ENCODE measurements at places on chromosomes 4 and X. TPM values are rescaled to one million over a fixed set of nuclear protein-coding genes. Genes with fewer than 3 reads are reported as not detected.

The GPR78 gene
- 23.1 TPM for total RNA-seq

The SPANXB1 gene
- not detected for total RNA-seq

The UBE2K gene
- 21.4 TPM for total RNA-seq

The ATG4A gene
- total RNA-seq = 5.4 TPM

The CTSO gene
- total RNA-seq = 14.5 TPM

The ZDHHC15 gene
- total RNA-seq = 3.4 TPM

The PWWP3B gene
- total RNA-seq = 2.5 TPM

The TGIF2LX gene
- total RNA-seq = not detected

The MSANTD1 gene
- total RNA-seq = 0.49 TPM

The GYPA gene
- not detected for total RNA-seq

DNA sequence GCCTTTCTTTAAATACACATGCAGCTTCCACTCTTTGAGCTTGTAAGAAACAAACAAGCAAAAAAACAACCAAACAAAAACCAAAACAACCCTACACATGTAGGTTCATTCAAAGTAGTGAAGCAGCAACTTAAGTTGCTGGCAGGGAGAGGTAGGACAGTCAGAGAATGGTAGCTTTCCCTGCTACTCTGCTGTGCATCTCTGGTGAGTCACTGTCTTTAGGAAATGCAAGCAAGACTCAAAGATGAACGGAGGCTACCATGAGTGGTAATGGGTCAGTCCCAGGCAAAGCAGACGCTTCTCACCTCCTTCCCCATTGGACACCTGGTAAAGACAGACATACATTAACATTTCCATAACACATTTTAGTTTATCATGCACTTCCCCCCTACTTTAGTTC, 43.2 kb downstream of the PGRMC2 start:
- DNase-seq = no peak

- no peak for DNase-seq
Observed at GRCh38 chr4:176587920-176588319, 204.8 kb downstream of the VEGFC start.

- no peak for DNase-seq
Observed at GRCh38 chrX:123773258-123773988, 40.6 kb upstream of the THOC2 start.

DNA sequence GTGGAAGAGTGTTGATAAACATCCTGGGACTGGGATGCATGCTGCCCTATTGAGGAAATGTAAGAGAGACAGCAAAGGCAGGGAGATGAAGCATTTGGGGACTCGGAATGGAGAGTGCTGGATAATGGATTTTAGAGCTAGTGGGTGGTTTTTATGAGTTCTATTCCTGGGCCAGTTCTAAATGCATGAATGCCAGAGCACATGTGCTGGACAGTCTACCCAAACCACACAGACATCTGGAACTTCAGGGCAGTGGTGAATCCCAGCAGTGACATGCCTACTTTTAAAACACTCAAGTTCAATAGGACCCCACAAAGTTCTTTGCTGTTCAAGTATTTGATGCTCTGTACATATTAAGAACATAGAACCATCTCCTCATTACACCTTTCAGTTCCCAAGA, 133.9 kb downstream of the CBR4 start:
- no peak for DNase-seq

GRCh38 chr4:112327965-112328733, 31.0 kb downstream of the ALPK1 start:
- DNase-seq = no peak

DNA sequence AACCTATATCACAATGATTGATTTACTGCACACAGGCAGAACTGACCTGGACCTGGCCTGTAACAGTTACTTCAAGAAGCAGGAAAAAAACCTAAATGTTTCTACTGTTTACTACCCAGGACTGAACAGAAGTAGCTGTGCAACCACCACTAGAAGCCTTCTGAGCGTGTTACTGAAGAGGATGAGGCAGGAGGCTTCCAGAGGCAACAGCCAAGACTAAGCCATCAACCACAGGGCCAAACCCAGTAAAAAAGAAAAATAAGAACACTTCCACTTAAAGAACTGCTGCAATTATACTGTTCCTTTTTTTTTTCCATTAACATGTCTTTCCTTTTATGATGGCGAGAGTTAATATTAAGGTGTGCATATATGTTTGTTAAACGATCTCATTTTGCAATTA, 29.4 kb upstream of the TTC29 start:
- no peak for DNase-seq

DNA sequence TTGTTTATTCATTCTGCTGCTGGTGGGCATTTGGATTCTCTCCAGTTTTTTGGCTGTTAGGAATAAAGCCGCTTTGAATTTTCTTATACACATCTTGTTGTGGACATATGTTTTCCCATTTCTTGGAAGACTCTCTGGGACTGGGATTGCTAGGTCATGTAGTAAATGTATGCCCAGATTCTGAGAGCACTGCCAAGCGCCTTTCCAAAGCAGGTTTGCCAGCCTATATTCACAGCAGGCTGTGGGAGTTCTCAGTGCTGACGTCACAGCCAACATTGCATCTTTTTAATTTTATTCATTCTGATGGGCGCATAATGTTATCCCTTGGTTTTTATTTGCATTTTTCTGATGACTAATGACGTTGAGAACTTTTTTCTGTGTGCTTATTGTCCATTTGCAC, 24.1 kb downstream of the TMEM271 start:
- no peak for DNase-seq

- no peak for DNase-seq
Observed at GRCh38 chr4:151808120-151808529, 47.3 kb upstream of the GATB start.

DNA sequence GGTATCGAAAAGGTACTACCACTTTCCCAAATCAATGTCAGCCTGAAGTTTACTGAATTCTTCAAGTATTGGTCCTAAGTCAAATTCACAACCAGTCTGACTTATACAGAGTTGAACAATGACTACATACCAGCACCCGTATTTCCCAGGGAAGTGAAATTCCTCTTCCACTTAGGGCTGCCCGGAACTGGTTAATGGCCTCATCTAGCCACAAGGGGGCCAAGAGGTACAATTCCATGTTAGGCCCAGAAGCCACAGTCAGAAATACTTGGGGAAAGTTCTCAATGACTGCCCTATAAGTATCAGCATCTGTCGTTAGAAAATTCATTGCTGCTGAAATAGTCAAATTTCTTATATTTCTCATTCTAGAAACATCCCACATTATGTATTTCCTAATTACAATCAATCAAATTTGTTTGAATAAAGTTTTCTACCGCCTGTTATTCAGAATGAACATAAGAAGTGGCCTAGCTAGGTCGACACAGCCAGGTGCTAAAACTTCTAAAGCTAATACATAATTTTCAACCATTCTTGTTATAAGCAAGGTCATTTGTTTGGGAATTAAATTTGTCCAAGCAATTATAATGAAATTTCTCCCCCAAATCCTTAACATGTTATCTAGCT, 5.6 kb upstream of the PCDH7 start:
- DNase-seq = no peak

- no peak for DNase-seq
Observed at GRCh38 chrX:43640482-43640881, 15.6 kb upstream of the MAOA start.

GRCh38 chr4:107988763-107989035, 990 bp upstream of the HADH start:
- no peak for DNase-seq

DNA sequence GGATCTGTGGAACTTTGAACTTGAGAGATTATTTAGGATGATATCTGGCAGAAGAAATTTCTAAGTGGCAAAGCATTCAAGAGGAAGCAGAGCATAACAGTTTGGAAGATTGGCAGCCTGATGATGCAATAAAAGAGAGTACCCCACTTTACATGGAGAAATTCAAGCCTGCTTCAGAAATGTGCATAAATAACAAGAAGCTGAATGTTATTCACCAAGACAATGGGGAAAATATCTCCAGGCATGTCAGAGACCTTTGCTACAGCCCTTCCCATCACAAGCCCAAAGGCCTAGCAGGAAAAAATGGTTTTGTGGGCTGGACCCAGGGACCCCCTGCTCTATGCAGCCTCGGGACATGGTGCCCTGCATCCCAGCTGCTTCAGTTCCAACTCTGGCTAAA, 420.8 kb downstream of the DTHD1 start:
- no peak for DNase-seq

- no peak for DNase-seq
Observed at GRCh38 chr4:26473893-26474292, 16.4 kb downstream of the CCKAR start.

- no peak for DNase-seq
Observed at GRCh38 chrX:69066021-69066757, 99.1 kb downstream of the PJA1 start.

GRCh38 chr4:165602621-165603020, 223.8 kb downstream of the CPE start:
- no peak for DNase-seq

DNA sequence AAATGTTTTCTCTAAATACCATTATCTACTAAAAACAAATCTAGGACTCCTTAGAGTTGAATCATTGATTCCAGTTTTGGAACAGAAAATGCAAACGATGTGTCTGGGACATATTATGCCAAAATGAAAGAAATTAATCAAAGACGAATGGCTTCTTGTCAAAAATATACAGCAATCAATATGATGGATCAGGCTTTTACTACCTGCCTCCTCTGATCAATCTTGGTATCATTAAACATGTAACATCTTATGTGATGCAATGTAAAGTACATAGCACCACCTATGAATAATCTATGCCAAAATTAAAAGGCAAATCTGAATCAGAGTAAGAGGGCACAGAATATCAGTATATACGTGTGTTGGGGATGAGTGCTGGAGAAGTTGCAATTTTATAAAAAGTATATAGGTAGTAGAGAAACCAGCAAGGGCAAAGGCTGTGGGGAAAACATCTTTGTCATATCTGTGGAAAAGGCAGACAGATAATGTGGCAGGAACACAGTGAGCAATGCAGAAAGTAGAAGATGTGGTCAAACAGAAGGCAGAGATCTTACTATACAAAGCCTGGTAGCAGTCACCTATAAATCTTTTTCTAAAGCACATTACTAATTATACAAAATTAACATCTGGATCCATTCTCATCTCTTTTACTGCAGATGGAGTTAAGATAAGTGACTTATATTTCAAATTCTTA, 152.7 kb downstream of the ANTXR2 start:
- DNase-seq = no peak

DNA sequence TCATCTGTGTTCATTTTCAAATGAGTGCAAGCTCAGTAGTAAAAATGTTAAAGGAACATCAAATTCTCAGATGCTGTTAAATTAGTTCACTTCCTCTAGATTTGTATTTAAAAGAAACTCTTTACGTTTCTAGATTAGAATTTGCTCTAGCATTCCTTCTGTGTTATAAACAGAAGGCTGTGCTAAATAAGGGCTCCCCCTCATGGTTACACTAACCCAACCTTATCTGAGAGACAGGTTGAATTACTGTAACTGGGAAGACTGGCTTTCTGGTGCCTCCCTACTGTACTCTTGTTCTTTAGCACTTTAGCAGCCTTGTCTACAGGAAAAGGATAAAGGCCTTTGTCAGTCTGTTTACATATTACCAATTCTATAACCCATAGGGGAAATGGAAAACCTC, 56.8 kb downstream of the RXFP1 start:
- DNase-seq = no peak

GRCh38 chr4:162056990-162057389, 106.8 kb downstream of the FSTL5 start:
- DNase-seq = no peak

GRCh38 chr4:61923179-61923578, 723.1 kb downstream of the ADGRL3 start:
- DNase-seq = no peak

DNA sequence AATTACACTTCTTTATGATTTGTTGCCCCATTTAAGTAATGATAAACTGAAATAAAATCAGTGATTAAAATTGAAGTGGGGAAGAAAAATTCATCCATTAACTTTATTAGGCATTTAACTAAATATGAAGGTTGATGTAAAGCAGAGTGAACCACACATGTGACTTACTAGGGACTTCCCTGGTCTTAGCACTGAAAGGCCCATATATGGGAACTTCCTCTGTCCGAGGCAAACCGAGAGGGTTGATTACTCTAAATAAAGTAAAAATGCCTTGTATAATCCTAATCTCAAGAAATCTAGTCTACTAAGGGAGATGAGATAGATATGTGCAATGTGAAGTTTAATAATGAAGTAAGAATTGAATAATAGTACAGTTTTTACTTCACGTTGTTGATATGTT, 403.9 kb upstream of the RPS6KA3 start:
- DNase-seq = no peak

DNA sequence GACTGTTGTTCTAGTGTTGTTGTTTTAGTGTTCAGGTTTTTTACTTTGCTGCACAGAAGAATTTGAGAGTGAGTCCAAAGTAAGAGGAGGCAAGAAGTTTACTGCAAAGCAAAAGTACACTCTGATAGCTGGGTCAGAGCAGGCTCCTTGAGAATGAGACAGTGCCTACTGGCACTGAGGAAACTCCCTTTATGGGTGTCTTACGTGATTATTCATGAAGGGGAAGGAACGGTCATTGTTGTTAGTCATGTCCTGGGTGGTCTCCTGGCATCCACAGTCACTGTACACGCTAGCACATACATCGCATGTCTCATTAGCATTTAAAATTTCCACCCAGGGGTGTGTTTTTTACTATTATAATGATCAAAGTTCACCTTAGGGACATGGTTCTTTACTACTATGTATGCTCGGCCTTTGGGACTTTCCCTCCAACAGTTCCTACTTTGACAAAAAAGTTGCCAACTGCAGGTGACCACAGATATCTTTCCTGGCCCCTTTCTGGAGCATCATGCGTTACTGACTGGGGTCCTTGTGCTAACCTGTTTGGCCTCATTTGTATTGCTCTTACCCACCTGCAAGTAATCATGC, 688.9 kb upstream of the AMOT start:
- no peak for DNase-seq

GRCh38 chr4:89166971-89167475, 55.7 kb downstream of the TIGD2 start:
- DNase-seq = no peak

- no peak for DNase-seq
Observed at GRCh38 chr4:186827534-186827897, 103.9 kb upstream of the FAT1 start.

- DNase-seq = no peak
Observed at GRCh38 chr4:176844448-176844847, 51.7 kb upstream of the VEGFC start.

DNA sequence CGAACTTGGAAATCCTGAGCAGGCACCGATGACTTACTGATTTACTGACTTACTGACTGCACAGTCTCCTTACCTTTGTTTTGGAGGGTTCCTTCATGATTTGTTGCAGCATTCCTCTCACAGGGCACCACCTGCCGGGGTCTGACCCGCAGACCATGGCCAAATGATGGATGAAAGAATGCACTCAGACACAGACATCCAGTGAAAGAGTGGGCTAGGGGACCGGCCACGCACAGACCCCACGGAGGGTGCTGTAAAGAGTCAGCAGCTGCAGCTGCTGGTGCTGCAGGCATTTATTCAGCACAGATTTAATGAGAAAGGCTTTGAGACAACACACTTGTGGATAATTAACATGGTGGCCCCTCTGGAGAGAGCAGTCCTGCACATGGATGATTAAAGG, 3.4 kb downstream of the MAGEB5 start:
- no peak for DNase-seq

DNA sequence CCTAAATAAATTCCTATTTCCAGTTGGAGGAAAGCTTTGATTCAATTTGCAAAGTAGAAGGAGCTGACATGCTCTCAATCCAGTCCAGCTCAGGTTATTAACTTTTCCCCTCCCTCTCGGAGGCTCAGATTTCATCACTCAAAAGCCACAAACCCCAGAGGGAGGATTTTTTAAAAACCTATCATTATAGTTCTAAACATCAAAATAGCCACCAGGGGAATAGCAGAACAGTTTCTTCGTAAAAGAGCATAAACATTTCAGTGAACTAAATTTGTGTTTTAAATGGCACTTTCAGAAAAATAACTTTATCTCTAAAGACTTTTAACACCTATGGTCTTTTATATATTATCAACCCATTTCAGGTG, 8.8 kb downstream of the GPRIN3 start:
- no peak for DNase-seq
